ENCODE measurements at places on chromosomes 7 and 10.

DNA sequence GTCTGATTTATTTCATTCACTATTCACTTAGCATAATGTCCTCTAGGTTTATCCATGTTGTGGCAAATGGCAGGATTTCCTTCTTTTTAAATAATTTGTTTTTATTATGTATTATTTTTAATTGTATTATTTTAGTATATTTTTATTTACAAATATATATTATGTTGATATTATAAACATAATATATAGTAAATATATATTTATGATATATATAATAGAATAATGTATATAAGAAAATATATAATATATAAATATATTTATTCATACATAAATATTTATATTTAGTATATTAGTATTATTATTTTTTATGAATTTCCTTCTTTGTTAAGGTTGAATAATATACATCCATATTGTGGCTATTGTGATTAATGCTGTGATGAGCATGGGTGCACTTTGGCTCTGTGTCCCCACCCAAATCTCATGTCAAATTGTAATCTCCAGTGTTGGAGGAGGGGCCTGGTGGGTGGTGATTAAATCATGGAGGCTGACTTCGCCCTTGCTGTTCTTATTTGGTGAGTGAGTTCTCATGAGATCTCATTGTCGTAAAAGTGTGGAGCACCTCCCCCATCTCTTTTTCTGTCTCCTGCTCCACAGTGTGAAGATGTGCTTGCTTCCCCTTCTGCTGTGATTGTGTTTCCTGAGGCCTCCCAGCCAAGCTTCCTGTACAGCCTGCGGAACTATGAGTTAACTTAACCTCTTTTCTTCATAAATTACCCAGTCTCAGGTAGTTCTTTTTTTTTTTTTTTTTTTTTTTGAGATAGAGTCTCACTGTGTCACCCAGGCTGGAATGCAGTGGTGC is 52.3 kb upstream of the CYP2C18 start:
- no peak for DNase-seq

DNA sequence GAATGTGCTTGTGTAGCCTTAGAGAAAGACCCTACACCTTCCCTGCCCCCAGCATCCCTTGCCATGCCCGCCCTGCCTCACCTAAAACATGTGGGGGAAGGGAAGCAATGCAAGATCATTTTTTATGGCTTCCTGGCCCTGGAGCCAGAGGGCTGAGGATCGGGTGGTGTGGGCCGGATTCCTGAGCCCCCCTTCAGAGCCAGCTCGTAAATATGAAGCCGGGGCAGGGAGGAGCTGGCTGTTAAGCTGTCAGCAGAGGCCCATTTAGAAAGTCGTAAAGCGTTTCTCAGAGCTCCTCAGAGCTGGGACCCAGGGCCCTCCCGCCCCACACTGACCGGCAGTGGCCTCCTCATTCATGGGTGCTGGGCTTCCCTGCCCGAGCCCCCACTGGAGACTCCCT is 23.9 kb downstream of the UNC5B start:
- DNase-seq, result no peak

DNA sequence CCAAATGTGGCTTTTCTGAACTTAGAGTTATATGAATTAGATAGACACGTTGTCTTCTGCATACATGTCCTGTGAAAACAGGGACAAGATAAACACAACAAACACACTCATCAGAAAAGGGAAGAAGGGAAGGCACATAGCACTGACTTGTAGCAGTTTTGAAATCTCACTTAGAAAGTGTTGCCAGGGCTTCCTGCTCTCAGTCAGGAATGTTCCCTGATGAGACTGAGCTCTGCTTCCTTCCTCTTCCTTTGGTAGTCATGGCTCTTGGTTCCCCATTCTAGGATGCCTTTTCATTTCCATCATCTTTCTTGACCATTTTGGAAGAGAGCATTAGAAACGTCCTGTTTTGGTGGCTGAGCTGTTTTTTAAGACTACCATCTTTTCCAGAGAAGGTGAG is 233.8 kb upstream of the LYZL1 start:
- no peak for DNase-seq

- no peak for DNase-seq
These were observed 42.8 kb upstream of the AKR1C2 start for GRCh38 chr10:5046410-5046809.

DNA sequence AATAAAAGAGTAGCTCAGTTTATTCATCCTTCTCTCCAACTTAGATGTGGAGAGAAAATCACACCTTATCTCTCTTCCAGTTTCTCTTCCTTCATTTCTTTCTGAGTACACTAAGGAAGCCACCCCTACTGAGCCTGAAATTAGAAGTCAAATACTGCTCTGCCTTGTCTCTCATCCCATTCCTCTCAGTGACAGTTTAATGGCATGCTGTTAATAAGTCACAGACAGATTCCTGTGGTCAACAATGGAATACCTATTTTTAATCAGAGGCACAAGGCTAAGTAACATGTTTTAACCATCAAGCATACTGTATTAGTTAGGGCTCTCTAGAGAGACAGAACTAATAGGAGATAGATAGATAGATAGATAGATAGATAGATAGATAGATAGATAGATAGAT is 253.2 kb downstream of the HTR7 start:
- DNase-seq, result no peak

- DNase-seq, result no peak
These were observed 34.8 kb downstream of the ZMIZ1 start for GRCh38 chr10:79103585-79103984.

DNA sequence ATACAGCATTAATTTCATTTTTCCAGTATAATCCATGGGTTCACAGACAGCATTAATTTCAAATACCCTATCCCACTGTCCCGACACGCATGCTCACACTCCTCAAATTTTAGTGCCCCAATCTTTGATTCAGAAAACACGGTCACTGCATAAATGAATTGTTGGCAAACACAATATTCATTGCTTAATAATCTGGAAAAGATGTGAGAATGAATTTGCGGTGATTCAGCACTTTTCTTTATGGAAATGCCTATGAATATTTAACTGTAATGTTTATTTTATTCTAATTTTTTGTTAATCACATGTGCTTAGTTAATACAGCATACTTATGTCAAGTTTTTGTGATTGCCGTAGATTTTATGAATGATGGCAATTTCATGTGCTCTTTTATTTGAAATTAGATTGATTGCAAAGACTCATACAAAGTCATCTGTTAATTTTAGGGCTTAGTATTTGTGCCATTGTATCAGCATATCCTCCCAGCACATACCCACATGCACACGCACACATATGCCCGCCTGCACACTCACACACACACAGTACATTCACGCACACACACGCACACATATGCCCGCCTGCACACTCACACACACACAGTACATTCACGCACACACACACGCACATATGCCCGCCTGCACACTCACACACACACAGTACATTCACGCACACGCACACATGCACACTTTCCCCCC is 35.1 kb downstream of the MACROH2A2 start:
- DNase-seq, result no peak

DNA sequence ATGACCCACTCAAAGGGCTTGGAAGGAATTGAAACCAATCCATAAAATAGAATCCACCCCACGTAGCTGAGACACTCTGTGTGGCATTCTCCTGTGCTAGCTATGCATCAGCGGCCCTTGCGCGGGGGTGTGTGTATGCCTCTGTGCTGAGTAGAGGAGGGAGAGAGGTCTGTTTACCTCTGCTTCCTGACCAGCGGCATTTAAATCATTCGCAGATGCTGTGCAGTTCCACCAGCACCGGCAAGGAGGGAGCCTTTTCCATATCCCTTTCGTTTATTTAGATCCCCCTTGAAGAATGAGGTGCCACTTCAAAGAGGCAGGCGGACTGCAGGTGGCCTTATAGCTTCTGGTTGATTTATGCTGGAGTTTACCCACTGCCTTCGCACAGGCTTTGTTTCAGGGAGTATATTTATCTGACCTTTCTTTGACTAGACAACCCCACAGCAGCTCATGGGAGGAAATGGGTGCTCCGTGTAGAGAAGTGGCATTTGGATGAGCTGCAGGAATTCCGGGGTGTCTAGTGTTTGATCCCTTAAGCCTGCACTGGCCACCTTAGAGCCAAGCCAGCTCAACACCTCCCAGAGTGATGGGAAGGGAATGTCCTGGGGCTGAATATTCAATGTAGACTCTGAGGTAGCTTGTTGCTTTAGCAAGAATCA is 11.4 kb downstream of the C10orf53 start:
- DNase-seq, result no peak

GRCh38 chr7:110889335-110889734 is 201.6 kb upstream of the LRRN3 start:
- no peak for DNase-seq
